CD4-positive, alpha-beta T cell treated with Interleukin-6 at 100 ng/mL for 8 hours (primary cell): ENCODE measurements at places on chromosomes 5 and 9.

DNA sequence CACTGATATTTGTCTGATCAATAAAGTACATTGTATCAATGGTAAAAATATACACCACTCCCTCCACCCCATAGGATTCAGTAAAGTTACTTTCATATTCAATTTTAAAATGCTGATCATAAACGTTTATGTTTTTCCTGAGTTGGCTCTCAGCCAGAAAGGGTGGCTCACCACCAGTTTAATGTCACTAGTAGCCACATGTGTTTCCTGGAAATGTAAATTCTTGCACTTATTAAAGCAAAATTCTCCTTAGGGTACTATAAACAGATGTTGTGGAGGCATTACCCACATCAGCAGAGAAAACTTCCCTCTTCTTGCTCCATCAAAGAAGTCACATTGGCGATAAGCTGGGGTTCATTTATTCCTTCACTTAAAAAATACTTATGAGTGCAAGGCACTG lies 210.3 kb downstream of the SREK1 start:
- DNase-seq, result no peak

DNA sequence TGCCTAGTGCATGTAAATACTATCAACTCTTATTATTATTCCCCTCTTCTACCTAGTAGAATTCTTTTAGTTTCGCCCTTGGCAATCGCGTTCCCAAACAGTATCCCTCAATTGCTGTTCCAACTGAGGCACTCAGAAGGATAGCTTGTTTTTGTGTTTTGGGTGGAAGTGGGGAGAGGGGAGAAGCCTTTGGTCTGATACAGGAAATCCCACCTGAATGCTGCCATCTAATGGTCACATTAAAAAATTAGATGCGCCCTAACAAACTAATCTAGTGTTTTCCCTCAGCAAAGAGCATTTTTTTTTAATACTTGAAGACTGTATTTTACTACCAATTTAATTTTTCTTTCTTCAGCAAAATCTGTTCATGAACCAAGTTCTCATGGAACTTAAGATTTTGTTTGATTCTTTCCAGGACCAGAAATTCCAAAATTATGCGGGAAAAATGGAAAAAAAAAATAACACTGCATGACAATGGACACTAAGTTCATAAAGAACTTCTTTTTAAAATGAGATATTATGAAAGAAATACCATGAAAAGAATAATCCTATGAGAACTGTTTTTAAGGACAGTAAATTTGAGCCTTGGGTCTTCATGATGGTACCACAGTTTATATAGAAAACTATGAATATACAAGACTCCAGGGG lies 22.2 kb upstream of the GLDC start:
- DNase-seq, result no peak

DNA sequence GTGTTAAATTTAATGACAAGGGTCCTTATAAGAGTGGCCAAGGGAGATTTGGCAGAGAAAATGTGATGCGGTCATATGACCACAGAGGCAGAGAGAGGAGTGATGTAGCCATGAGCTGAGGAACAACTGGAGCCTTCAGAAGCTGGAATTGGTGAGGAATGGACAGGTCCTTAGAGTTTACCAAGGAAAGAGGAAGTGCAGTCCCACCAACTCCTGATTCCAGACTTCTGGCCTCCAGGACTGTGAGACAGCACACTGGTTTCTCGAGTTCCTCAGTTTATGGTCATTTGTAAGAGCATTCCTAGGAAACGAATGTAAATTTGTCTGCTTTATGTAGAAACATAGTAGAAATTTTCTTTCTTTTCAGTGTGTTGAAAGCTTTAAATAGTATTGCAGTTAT lies 410.1 kb downstream of the CDH18 start:
- DNase-seq, result no peak

DNA sequence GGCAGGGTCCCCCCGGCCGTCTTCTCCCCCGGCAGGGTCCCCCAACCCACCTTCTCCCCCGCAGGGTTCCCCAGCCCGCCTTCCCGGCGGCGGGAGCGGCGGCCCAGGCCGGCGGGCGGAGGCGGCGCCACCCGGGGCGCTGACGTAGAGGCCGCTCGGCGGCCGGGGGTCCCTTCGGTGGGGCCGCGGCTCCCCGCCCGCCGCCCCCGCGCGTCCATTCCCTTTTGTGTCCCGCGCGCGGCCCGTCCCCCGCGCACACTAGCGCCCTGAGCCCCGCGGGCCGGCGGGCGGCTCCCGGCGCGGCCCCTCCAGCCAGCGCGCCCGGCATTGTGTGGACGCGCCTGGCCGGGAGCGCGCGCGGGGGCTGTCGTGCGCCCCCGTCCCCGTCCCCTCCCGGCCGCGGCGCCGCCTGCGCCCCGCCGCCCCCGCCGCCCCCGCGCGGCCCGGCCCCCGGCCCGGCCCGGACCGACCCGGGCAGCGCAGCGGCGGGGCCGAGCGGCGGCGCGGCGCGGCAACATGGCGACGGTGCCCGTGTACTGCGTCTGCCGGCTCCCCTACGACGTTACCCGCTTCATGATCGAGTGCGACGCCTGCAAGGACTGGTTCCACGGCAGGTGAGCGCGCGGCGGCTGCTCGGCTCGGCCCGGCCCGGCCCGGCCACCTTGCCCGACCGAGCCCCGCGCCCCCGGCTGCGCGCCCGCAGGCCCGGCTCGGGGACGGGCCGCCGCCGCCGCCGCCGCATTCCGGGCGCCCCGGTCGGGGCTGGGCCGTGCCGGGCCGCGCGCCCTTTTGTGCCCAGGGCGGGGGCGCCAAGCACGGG lies at the start of gene PHF2:
PHF2 (plus strand) TSS at position 327 of the 820 bp plus-strand sequence; CDS start at position 517, 190 bp downstream.
- DNase-seq, result no peak

GRCh38 chr5:168320805-168321204 lies 29.4 kb downstream of the WWC1 start:
- DNase-seq, result no peak

GRCh38 chr9:14062586-14063221 lies 251.2 kb downstream of the NFIB start:
- no peak for DNase-seq

- no peak for DNase-seq
Observed at GRCh38 chr5:122921826-122922225, 76.4 kb downstream of the SNX24 start.

GRCh38 chr5:31850981-31851689 lies 212.2 kb downstream of the PDZD2 start:
- DNase-seq, result no peak

DNA sequence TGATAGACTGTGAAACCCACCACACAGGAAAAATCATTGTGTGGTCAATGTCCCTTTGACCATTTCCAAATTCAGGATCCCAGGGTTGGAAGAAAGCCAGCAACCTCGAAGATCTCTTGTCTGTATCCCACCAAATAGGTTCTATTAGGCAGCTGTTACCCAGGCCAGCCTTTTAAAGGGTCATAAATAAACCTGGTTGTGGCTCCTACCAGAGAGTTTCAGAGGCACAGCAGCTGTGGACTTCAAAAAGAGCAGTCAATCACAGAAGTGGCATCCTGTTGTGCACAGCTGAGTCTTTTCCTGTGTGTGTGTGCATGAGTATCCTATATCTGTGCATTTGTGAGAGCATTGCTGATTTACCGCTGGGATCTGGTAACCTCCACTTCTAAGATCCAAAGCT lies 23.7 kb upstream of the OR2S2 start:
- DNase-seq, result no peak

- no peak for DNase-seq
Observed at GRCh38 chr5:132233081-132233480, 5.4 kb upstream of the P4HA2 start.

DNA sequence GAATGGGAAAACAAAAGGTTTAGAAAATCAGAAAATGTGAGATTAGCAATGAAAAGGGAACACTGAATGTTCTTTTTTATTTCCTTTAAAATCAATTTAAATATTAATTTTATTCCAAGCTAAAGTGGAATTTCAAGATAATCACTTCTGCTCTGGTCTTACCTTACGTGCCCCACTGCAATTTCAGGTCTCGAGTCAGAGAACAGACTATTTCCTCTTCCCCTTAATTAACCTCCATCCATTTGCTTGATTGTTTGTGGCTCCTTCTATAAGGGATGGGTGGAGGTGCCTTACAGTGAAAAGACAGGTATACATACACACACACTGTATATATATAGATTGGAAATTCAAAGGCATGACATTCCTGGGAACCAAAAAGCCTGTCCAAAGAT lies 137.1 kb downstream of the SUSD1 start:
- DNase-seq, result no peak

DNA sequence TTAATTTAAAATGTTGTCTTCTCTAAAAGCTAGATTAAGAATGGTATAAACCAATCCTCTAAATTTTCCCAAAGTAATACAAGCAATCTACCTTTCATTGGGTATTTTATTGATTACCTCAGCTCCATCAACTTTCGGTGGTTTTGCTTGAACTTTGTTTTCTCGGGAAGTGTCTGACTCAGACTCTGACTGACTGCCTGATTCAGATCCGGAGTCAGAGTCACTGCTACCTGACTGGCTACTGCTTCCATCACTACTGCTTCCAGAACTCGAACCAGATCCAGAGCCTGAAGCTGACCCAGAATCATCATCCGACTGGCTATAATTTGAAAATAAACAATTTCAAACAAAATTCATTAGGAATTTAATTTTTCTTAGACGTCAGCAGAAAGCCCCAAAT lies 24.0 kb downstream of the CHD1 start:
- no peak for DNase-seq

DNA sequence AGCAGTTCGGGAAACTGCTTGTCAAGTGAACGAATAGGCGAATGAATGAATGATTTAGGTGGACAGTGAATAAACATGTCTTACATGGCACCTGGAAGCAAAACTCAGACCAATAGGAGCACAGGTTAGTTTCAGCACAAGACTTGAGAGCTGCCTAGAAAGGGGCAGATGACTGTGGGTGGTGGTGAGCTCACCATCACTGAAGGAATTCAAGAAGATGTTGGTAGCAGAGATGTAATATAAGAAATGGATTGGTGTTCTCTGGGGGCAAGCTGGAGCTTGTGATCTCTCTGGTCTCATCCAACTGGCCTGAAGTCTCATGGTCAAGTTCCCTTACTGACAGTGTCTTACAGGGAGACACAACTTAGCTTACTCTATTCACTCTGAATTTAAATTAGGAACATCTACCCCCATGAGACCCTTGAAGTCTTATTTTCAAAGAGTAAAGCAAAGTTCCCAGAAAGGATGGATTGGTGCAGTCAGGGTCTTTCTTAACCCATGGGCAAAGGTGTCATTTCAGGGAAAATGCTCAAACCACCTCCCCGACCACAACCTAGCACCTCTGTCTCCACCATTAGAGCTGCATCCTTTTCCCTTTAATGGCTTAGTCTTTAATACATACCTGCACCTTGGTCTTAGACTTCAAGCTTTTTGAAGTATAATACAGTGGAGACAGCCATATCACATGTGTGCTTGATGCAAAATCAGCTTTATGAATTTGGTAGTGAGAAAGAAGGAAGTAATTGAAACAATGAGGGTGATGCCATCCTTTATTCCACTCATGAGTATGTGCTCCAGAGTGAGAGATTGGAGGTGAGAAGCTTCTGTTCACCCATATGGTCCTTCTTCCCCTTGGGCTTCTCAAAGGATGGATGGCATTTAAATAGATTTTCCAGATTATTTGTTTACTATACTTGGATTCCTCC lies 5.1 kb downstream of the LCP2 start:
- no peak for DNase-seq

- DNase-seq, result no peak
Observed at GRCh38 chr9:101460965-101461364, 25.4 kb upstream of the ALDOB start.

DNA sequence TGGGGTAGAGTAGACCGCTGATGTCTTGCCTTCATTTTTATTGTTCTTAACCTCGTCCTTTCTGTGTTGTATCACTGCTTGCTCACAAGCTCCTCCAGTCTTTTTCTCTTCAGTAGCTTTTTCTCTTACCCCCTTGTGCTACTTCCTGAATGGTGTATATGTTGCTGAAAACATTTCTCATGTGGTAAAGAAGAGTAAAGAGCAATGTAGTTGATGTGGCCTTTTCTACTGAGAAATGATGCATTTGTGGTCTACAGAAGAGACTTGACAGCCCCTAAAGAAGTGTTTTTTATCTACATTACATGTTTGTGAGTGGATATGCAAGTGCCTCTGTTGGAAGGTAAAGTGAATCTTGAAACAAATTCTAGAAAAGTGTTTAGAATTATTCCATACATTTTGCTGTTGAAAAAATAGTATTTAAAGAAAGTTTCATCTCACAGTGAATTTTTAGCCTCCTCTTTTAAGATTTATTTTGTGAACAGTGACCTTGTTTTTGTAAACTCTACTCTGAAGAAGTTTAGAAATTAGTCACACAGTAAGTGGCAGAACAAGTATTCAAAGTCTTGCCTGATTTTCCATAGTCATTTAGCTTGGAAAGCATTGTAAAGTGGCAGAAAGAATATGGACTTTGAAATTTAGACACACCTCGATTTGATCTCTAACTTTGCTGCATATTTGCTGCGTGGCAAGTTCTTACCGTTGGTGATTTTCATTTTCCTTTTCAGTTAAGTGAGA lies 17.4 kb downstream of the CDC42SE2 start:
- DNase-seq, result peak; percentile 79

GRCh38 chr9:104256696-104257062 lies 162.6 kb downstream of the SMC2 start:
- DNase-seq, result no peak

- DNase-seq, result no peak
Observed at GRCh38 chr9:112747094-112747493, 3.5 kb upstream of the SNX30 start.

DNA sequence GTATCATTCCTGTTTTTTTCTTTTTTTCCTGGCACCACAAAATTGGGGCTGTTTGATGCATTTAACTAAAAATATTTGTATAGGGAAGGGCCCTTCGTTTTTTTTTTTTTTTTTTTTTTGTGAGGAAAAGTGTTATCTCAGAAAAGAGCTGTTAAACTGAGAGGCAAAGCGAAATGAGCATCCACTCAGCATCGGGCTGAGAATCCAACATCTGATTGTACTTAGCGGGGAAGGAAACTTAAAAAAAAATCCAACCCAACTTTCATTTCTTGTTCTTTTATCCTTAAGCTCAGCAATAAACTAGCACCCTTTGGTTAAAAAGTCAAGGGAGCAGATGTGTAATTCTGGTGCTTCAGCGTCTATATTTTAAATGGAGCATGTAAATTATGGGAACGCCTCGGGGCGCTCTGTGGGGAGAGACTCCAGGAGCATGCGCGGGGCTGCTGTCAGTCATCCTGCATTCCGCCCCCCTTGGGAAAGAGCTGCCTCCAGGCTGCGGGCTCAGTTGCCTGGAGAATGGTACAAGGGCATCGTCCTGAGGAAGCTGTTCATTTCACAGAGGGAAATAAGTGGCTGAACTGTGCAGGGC lies 33.3 kb downstream of the DMRT2 start:
- no peak for DNase-seq

GRCh38 chr9:89171231-89171630 lies 7.4 kb downstream of the SHC3 start:
- no peak for DNase-seq

GRCh38 chr5:11903614-11904264 lies 507 bp downstream of the CTNND2 start:
- no peak for DNase-seq

GRCh38 chr5:5017827-5018577 lies 122.1 kb upstream of the ADAMTS16 start:
- no peak for DNase-seq

DNA sequence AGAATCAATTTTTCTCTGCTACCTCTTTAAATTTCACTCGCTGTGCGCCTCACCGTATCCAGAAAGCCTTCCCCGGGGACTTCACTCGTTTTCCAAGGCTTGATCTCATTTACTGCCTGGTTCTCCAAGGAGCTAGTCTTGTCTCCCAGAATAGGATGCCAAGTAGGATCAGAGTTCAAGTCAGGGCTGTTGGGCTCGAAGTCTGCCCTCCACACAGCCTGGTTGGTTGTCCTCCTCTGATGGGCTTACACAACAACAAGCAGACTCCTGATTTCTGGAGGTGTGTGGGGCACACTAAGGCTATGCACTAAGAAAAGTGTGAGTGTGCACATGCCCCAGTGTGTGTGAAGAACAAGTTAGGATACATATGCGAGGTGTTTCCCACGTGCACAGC lies 14.0 kb upstream of the TNIP1 start:
- no peak for DNase-seq
